ENCODE measurements at places on chromosomes 6 and 20.

GRCh38 chr6:89007209-89008000 is 44.0 kb upstream of the RNGTT start:
- DNase-seq: no peak

DNA sequence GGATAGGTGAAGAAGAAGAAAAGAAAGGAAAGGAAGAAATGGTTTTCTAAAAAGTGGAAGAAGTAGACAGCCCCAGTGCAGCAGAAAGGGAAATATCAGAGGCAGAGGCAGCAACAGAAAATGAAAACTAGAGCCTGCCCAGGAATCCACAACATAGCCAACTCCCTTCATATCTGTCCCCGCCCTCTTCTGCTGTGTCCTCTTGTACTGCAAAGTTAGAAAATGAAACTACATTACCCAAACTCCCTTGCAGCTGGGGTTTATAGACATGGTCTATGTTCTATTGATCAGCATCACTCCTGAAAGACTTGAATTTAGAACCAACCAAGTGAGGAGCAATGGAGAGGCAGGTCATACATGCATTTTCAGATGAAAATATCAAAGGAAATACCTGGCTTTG is 200.5 kb upstream of the PHACTR1 start:
- DNase-seq: no peak

DNA sequence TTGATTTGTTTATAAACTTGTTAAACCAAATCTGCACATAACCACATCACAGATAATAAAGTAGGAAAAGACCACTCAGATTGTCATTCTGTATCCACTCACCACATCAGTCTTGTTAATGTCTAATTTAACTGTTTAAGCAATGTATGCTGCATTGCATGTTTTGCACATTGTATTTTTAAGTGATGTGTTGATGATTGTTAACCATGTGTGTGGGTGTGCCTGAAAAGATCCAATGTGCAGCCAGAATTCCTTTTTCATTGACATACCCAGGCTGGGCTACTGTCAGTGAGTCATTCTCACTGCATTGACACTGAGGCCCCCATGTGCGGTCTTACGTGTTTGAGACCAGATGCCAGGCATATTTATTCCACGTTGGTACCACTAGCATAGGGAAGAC is 167.3 kb downstream of the TRMT11 start:
- no peak for DNase-seq

- DNase-seq: no peak
Observed at GRCh38 chr6:155493026-155493693, 37.5 kb upstream of the NOX3 start.

DNA sequence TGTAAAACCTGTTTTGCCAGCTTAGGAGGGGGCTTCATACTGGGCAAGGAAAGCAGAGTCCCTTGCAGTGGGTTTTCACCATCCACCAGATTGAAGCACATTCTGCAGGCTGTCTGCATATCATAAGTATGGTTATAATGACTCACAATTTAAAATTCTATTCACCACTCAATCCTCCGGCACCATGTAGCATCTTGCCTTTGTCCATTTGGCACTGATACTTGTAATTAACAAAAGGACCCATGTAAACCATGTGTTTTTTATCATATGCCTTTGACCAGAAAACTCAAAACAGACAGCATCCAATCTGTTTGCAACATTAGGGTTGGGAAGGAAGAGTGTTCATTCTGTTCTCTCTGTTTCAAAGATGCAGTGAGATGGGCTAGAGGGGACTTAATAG is 3.0 kb downstream of the CD83 start:
- no peak for DNase-seq

GRCh38 chr6:131937703-131938631 is 13.2 kb downstream of the CCN2 start:
- no peak for DNase-seq

GRCh38 chr6:121771937-121772720 is 336.7 kb downstream of the GJA1 start:
- no peak for DNase-seq

- DNase-seq: no peak
Observed at GRCh38 chr6:34684364-34684763, 12.2 kb downstream of the ILRUN start.

- no peak for DNase-seq
Observed at GRCh38 chr20:20075032-20075431, 22.7 kb downstream of the CFAP61 start.

DNA sequence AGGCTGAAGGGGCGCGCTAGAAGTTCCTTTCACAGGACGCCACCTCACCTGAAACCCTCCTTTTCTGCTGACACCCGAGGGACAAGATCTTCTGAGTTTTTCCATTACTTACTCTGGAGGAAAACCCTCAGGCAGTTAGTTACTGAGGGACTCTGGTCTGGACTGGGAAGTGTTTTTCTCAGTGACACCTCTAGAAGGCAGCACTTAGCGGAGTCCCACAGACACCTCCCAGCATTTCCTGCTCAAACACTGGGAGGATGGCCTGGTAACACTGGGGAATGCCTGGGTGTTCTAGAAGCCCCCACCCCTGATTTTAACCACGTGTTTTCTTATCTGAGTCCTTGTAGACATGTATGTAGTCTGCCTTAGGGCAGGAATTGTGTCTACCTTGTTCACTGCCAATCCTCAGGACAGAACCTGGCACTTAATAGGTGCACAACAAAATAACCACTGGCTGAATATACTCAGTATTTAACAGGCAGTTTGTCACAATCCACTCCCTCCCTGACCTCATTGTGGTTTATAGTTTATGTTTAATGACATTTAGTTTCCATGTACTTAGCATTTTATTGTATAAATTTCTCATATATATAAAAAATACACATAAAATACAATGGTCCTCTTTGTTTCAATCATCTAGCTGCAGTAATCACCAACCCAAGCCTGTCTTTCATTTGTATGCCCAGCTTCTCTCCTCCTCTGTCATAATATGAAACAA is 4.8 kb downstream of the GSTA3 start:
- DNase-seq: no peak

DNA sequence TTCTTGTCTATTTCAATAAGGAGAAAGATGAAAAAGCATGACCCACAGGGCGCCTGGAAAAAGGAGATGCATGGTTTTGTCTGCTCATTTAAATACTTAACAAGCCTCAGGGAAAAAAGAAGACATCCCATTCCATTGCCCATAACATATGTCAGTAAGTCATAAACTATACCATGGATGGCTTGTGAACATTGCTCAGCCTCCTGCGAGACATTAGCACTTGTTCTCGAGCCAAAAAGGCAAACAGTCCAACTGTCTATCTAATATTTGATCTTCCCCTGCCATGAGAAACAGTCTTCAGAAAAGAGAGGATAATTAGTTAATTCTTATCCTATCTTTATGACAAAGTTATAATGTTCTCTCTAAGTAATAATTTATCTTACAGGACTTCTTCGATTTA is 527.4 kb downstream of the HACE1 start:
- DNase-seq: no peak

DNA sequence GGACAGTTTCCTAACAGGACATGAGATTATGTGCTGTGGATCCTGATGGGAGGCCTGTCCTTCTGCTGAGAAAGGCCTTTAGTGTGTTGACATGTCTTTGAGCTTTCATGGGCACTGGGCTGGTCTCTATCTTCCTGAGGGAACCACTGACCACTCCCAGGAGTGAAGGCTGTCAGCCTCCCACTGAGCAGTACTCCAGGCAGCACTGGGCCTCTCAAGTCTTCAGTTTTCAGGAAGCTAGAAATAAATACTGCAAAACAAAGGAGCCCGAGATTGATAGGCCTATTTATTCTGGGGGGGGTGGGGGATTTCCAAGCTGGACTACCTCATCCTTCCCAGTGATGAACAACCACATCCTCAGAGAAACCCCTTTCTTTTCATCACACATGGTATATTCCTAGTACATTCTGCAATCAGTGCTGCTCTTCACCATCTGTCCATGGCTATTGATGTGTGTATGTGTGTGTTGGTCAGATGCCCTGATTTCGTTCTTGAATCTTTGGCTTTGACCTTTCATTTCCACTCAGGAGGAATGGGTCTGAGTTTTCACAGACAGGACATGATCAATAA is 180.9 kb upstream of the SPTLC3 start:
- no peak for DNase-seq

- no peak for DNase-seq
Observed at GRCh38 chr20:2236256-2236655, 59.5 kb upstream of the TGM3 start.

GRCh38 chr6:1346101-1346500 is 34.2 kb downstream of the FOXQ1 start:
- DNase-seq: no peak

- DNase-seq: no peak
Observed at GRCh38 chr20:2311329-2311728, 15.5 kb downstream of the TGM3 start.

GRCh38 chr20:37925265-37926165 is 22.6 kb downstream of the VSTM2L start:
- no peak for DNase-seq

GRCh38 chr6:7035837-7036249 is 71.9 kb upstream of the RREB1 start:
- DNase-seq: no peak

GRCh38 chr6:10098756-10099528 is 315.9 kb downstream of the TFAP2A start:
- no peak for DNase-seq

DNA sequence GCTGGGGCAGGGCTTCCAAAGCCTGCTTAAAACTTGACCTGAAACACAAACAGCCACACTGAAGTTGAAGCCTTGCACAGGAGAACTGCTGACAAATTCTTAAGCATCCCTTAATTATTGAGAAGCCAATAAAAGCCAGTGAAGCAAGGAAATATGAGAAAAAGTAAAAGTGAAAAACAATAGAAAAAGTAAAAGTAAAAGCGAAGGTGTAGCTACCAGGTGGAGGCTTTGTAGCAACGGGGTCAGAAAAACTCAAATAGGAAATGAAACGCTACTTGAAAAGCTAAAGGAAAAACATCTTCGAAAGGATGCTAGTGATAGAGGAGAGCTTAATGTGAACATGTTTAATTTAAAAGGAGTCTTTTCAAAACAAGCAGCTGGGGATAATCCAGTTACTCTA is 97.4 kb downstream of the IRF4 start:
- no peak for DNase-seq

- DNase-seq: no peak
Observed at GRCh38 chr20:64113444-64113775, 6.0 kb upstream of the NPBWR2 start.

DNA sequence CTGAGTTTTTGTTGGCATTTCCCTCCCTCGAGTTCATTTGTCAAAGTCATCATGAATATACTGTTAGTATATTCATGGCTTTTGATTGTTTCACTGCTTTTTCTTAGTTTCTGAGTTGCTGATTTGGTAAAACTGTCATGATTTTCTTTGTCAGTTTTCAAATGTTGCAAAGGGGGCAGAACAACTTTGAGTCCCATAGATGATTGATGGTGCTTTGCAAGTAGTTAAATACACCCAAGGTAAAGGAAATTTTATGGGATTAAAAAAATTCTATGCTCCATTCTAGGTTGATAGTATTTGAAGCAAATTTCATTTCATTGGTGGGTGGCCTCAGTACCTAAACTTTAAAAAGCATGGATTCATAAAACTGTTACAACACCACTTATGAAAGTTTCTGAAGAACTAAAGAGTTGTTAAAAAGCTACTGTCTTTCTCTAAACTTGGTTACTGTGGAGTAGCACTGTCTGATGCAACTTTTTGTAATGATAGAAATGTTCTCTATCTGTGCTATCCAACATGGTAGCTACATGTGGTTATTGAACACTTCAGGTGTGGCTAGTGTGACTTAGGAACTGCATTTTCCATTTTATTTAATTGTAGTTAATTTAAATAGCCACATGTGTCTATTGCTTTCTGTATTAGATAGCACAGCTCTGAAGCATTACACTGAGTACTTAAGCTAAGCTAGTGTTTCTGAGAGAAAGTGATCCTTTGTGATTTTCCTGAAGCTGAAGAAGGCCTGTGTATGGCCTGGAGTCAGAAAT is 153.6 kb downstream of the ZFAND3 start:
- no peak for DNase-seq

GRCh38 chr6:52984247-52984646 is 10.8 kb downstream of the GSTA4 start:
- no peak for DNase-seq

DNA sequence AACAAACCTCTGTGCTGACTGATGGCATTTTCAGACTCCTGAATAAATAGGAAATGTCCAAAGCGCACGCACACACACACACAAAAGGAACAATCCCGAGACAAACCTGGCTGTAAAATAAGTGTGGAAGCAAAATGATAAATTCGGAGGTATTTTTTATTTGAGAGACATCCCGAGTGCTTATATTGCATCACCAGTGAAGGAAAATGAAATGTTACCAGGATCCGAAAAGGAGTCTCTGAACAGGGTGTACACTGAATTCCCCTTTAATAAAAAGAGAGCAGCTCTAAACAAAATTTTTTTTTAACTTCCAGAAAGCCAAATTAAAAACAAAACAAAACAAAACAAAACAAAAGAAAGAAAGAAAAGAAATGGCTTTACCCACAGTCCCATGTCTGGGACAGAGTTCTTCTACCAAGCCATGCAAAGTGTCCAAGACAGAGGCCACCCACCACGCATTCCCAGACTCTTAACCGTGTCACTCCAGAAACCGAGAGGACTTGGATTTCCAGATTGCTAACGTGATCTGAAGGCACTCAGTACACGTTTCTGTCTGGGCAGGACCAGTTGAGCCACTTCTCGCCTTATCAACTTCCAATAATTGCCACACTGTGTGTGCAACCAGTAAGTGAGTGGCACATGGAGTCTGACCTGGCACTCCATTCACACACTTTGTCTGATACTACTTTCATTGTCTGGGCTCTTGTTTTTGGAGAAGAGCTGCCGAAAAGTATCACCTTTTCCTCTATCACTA is 817 bp downstream of the ME1 start:
- no peak for DNase-seq

DNA sequence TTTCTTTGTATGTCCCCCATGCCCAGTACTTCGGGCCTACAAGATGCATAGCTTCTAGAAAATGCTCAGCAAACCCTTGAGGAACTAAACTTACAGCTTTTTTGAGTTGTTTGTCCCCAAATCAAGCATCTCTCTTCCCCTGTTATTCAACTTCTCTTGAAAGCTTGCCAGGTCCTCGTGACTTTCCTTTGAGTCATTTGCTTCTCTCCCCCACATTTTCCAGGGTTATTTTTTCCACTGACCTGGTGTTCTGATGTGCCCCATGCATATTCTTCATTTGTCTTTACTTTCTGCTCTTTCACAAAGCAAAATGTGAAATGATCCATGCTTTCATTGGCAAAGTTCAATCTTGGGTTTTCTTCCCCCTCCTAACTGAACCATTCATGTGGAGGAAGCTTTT is 204.8 kb downstream of the TFAP2A start:
- no peak for DNase-seq

DNA sequence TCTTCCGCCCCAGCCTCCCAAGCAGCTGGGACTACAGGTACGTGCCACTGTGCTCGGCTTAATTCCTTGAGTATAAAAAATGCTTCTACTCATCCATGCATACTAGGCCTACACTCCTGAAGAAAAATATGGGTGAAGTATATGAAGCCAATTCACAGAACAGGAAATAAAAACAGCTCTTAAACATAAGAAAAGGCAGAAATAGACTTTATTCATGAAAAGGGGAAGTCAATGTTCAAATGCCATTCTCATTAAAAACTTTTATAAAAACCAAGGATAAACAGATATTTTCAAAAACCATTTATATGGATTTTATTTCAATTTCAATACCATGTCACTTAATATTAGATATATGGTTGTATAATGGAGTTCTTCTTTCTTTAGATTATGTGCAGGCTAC is 18.3 kb downstream of the SERPINB9 start:
- DNase-seq: no peak

Data from stimulated activated CD8-positive, alpha-beta memory T cell treated with anti-CD3 and anti-CD28 coated beads, Interleukin-4, amount 100 ng/mL, for 4 hours (primary cell).